ENCODE measurements at places on chromosomes 4 and X. TPM values are rescaled to one million over a fixed set of nuclear protein-coding genes. Genes with fewer than 3 reads are reported as not detected.

- no peak for DNase-seq
Measured at GRCh38 chr4:14920759-14921320, 81.4 kb upstream of the CPEB2 start.

Gene AGTR2
- total RNA-seq = 60.7 TPM

Gene IQCM
- total RNA-seq = not detected

Gene PLK4
- total RNA-seq = 0.69 TPM

DNA sequence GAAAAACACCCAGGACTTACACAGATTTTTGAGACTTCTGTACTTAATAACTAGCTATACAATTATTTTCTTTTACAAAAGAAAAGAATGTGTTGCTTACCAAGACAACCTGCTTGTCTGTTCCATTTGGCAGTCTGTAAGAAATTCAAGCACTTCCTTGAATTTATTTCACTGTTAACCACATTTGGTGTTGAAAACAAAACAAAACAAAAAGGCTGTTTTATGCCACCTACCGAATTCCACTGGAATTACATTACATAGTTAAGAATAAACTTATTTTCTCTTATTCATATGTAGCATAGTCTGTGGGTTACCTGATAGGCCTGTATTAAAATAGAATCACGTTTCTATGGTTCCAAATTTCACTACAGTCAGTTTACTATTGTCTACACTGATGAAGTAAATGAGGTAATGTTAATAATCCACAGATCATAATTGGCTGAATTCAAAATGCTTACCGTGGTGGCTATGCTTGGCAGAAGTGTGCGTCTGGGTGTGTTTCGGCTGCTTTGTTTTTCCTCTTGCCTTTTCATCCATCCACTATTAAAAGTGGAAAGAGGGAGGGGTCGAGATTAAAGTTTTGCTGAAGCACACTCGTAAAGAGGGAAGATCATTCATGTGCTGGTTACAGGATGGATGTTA is at the start of gene TLR1:
Gene TLR1, minus strand, starts transcription at position 138 of the 642 bp plus-strand sequence. CDS start 5,960 bp downstream, outside the sequence.
- no peak for DNase-seq

Gene STOX2
- total RNA-seq = 12.9 TPM
